ENCODE measurements at places on chromosomes 7 and 10.

DNA sequence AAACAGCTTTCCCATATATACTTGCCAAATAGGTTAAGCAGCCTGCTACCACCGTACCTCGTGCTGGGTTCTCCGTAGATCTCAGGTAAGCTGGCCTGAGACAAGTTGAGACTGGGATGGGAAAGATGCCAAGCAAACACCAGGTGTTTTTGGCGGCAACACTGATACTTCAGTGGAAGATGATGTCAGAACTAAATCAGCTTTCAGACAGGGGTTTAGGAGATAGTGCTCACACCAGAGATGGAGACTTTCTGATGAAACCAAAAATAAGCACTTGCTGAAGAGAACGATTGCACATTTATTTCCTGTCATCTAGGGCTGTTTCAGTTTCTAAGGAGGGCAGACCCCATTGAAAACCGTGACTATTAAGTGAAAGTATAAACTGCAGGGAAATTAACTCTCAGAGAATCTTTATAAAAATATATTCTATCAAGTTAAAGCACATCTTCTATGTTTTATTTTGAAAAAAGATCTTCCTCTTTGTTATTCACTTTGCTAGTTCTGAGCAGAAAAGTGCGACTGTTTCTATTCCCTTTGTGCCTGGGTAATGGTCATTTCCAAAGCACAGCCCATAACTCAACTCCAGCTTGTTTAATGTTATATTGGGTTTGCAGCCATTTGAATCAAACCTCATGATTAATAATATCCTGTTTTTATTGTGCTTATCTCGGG, 149.9 kb downstream of the CPED1 start:
- no peak for DNase-seq

DNA sequence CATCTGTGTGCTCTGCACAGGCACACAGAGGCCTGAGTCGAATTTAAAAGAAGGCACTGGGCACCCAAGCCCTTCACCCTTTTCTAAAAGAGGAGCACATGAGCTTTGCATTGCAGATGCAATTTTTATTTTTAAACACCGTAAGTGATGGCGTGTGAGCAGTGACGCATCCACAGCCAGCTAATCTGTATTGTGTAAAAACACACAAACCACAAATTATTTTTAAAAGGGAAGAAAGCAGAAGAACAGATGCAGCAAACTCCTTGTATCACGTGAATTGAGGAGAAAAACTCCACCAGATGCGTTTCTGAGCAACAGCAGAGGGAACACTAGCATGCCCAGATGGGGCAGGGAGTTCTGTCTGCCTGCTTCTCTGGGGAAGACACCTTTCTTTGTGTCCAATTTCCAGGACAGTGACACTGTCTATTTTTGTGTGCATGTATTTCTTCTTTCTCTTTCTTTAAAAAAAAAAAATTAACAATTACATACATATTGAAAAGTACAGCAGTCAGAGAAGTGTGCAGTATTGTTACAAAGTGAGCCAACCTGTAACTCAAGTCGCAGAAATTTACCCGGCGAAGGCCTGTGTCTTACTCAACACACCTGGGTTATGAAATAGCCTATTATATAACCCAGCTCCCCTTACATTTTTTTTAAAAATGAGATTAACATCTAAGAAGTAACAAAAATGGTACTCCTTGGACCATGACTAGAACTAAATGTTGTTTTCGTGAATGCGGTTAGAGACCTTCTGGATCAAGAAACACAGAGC, 39.2 kb downstream of the EEPD1 start:
- no peak for DNase-seq

DNA sequence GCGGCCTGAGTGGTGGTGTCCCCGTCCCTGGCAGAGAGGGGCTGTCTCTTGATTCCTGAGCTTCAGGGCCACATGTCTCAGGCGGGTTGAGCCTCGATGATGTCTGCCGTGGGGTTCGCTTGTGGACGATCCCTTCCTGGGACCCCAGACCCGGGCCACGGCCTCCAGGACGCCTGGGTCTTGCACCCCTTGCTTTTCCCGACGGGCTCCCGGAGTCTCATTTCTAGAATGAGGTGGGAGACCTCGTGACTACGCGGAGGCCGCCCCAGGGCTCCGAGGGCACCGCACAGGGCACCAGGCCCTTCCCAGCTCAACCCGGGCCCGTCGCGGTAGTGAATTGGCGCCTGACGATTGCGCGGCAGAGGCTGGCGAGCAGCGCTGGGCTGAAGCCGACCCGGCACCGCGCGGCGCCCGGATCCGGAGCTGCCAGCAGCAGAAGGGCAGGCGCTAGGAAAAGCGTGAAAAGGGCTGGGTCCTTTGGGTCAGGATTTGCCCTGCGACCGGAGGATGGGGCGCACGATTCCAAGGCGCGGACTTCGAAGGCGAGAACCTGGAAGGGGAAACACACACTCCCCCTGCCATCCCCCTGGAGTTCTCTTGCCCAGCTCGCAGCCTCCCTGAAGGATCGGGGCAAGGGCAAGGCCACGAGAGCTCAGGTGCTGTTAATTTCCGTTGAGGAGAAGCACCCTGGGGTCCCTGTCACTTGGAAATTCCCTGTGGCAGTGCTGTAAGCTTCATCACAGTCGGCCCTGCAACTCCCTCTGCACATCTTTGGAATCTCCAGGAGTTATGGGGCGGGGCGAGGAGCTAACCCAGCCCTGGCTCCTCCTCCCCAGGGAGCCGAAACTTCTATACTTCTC, 15.5 kb downstream of the TLX1 start:
- no peak for DNase-seq

DNA sequence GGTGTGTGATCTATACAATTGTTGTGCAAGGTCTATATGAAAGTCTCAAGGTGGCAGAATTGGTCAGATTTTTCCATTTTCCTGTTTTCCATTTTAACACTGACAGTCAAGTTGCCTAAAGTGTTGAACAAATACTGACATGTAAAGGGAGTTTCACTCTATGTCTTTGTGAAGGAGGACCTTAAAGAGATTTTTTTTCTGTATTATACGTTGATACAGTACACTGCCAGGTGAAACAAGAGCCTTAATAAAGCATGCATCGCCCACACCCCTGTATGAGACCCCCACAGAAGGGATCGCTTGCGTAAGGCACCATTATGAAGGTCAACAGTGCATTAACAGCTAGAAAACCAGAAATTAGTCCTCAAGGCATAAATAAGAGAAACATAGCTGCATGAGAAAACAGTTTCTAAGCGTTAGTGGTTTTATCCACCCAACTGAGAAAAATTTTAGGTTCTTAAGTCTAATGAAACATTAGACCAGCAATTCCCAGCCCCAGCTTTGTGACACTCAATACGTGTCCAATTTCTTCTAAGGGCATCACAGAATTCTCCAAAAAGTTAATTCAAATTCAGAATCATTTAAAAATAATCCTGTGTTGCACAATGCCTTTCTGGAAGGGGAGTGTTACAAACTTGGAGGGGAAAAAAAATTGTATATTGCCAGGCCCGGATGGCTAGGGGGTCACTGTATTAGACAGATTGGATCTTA, 6.9 kb downstream of the KLF6 start:
- DNase-seq: no peak

GRCh38 chr7:83701736-83702135, 52.8 kb upstream of the SEMA3E start:
- DNase-seq: no peak

GRCh38 chr10:53233749-53234148, 461.2 kb upstream of the MBL2 start:
- DNase-seq: no peak

GRCh38 chr10:72104472-72105097, 16.2 kb upstream of the SPOCK2 start:
- no peak for DNase-seq

- DNase-seq: no peak
These were observed 179.9 kb downstream of the SFMBT2 start for GRCh38 chr10:7230951-7231350.

GRCh38 chr7:148809856-148810255, 74.2 kb downstream of the EZH2 start:
- DNase-seq: no peak

GRCh38 chr10:131748191-131748590, 152.6 kb upstream of the PPP2R2D start:
- DNase-seq: no peak

DNA sequence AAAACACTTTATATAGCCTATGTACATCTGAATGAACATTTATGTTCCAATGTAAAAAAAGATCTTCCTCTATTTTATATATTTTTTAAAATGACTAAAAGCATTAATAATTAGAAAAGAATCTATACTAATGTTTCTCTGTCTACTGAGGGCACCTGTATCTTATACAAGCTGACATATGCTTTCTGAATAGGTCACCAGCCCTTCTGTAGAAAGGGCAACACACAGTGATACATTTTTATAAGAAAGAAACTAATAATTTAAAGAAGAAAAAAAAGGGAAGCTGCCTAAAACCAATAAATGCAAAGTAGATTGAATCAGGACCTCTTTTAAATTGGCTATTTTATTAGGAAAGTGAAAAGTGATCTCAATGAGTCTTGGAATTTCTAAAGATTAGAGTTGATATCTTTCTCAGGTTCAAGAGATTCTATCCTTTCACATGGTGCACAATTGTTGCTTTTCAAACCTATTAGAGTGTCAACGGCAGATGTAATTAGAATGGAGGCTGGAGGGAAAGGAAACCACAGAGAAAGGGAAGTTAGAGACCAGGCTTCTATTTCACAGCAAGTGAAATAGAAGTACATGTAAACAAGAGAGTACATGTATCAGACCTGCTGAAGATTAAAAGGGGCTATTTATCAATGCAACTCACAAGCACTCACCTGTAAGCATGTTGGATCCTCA, 6.3 kb downstream of the MTPN start:
- no peak for DNase-seq

DNA sequence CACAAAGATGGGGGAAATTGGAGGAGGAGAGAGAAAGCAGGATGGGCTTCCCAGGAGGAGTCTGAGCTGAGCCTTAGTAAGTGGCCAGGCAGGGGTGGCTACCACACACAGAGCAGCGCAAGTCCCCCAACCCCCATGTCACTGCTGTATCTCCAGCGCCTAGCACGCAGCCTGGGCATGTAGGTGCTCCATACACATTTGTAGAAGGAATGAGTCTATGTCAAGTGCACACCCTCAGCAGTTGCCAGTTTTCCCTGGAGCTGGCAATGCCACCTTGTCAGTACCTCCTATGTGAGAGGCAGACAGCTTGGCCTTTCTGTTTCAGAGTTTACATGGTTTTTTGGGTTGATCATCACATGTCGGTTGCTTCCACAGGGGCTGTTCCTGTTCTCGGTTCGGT, 116.1 kb downstream of the CLEC2L start:
- no peak for DNase-seq

DNA sequence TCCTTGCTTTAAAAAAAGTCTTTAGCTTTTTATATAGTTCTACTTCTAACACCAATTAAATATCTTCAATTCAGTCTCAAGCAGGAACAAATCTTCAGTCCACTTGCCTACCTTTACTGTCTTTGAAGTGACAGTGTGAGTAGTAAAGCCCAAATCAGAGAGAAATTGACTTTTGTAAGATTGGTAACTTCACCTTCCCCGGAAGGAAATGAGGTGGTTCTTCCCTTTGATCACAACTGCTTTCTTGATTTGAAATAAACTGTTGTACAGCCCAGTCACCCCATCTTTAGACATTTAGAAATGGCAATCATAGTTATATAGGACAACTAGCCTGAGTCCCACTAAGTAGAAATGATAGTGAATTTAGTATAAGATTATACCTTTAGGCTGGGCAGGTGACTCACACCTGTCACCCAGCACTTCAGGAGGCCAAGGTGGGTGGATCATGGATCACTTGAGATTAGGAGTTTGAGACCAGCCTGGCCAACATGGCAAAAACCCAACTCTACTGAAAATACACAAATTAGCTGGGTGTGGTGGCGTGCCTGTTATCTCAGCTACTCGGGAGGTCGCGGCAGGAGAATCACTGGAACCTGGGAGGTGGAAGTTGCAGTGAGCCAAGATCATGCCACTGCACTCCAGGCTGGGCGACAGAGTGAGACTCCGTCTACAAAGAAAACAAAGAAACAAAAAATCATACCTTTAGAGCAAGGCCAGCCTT, 4.7 kb downstream of the FAS start:
- DNase-seq: no peak

DNA sequence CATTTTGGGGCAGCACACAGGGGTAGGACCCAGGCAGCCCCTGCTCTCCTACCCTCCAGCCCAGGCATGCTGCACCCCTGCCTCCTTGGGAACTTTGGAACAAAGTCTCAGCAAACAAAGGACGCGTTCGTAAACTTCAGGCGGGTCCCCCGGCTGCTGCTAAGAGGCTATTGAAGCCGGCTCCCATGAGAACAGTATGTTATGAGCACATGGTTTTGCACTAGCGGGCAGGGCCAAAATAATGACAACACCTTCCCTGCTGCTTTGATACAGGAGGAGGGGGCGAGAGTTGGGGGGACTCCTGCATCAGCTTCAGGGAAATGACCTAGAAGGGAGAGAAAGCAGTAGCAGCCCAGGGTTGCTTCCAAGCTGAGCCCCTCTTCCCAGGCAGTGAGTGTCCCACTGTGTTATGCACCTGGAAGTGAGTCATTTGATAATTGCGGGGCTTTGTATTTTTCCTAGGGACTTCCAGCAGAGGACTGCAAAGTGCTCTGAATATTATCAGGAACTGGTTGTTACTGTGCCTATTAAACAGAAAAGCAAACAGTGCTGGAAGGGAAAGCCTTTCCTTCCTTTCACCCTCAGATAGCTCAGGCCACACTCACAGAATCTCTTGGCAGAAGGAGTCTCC, 6.9 kb downstream of the ITPRIP start:
- no peak for DNase-seq

GRCh38 chr10:102970562-102971340, 52.7 kb downstream of the CNNM2 start:
- no peak for DNase-seq

DNA sequence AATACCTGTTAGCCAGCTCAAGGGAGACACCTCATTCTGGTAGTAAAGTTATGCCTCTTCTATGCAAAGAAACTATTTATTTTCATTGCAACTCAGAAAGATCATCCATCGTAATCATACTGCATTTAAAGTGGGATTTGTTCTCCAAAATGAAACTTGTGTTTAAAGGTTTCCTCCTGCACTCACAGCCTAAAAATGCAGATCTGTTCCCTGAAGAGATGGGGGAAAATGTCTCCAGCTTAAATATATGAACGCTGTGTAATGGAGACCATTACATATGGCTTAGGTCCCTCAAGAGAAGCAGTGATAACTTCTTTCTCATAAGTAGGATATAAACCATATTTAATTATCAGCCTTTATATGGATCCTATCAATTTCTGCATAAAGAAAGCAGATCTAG, 665.1 kb downstream of the KCNMA1 start:
- no peak for DNase-seq

DNA sequence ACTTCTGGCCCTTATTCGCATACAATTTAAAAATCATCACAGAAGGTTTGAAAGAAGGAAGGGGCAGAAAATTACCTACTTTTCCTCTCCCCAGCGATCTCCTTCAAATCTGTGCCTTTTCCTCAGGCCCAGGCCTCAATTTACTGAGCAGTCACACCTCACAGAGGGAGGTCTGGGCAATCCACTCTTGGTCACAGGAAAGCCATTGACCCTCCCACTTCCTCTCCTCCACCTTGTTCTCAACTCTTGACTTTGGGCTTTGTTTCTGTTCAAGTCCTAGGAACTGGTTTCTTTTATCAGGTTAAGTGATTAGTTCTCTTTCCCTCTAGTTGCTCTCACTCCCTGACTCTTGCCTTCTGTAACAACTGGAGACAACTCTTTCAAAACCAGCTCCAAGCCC, 37.0 kb upstream of the ATRNL1 start:
- DNase-seq: no peak

- DNase-seq: no peak
These were observed 358.1 kb downstream of the SUGCT start for GRCh38 chr7:40492946-40493345.

GRCh38 chr10:7665767-7666166, 999 bp downstream of the ITIH5 start:
- DNase-seq: no peak
